HT1080 (cell line): ENCODE measurements at places on chromosomes 11 and 22. TPM values are rescaled to one million over a fixed set of nuclear protein-coding genes. Genes with fewer than 3 reads are reported as not detected.

DNA sequence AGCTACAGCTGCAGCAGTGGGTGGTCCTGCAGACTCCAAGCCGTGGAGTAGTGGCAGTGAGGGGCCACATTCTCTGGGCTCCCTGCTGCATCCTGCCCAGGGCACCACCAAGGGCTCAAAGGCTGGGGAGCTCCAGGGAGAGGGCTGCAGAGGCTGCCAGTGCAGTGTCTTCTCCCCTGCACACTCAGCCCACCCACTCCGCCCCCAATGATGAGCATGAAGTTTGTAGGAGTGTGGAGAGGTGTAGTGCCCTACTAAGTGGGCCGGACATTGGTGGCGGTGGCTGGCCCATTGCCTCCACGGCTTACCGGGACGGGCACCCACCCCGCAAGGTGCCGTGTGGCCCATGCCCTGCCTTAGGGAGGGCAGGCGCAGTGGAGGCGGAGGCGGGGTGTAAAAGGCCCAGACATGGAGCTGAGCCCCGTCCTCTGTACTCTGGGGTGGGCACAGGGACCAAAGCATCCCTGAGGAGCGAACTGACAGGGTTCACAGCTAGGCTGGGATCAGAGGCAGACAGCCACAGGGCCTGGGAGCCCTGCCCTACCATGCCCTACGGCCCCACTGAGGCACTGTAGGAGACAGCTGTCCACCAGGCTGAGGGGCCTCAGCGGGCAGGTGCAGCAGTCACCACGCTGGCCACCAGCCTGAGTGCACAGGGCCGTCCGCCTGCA is 18.9 kb downstream of the ARVCF start:
- DNase-seq: no peak

DNA sequence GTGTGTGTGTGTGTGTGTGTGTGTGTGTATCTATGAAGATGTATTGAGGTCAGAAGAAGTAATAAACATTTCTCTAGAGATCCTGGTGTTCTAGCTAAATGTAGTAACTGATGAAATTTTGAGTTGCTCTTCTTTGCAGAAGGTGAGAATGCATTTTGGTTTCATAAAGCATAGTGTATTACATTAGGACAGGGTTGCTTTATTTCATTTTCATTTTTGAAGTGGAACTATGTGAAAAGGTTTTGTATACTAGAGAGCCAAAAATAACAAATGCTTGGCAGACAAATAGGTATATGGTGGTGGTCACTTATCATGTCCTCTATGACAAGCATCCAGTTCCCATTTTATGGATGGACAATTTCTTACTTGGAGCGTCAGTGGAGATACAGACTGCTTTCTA is 99.0 kb downstream of the CASP12 start:
- no peak for DNase-seq

GRCh38 chr11:112004389-112004788 is 20.8 kb upstream of the DLAT start:
- DNase-seq: no peak

DNA sequence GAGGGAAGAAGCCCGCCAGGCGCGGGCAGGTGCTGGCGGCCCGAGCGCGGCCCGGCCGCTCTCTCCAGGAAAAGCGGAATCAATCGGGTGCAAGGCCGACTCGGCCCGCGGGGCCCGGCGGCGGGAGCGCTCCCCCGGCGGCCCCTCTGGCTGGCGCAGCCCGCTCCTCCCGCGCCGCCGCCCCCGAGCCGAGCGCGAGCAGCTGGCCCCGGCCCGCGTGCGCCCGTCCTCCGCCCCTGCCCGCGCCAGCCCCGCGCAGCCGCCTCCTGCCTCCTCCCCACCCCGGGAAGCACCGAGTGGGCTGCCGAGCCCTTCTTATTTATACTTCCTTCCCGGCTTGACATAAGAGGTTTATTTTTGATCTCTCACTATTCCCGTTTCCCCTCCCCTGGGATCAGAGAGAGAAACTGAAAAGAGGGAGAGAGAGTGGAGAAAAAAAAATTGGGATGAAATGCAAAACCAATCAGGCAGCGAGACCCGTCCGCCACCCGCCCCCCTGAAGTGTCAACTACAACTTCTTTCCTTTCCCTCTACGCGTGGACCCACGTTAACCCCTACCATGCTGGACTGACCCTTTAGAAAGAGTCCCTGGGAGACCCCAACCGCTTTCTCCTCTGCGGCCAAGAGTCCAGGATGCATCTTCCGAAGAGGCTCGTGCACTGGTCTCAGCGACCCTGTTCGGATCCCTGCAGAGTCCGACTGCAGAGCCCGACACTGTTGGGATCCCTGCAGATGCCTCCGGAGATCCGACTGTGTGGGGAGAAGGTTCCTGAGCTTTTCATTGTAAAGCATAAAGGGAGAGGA is at the start of gene ADAMTS8:
Gene ADAMTS8 (minus strand): TSS at position 294 of the 804 bp plus-strand sequence. CDS start 323 bp downstream, outside the sequence.
- no peak for DNase-seq

- DNase-seq: no peak
Measured at GRCh38 chr11:18390088-18390487, 4.3 kb upstream of the LDHA start.

DNA sequence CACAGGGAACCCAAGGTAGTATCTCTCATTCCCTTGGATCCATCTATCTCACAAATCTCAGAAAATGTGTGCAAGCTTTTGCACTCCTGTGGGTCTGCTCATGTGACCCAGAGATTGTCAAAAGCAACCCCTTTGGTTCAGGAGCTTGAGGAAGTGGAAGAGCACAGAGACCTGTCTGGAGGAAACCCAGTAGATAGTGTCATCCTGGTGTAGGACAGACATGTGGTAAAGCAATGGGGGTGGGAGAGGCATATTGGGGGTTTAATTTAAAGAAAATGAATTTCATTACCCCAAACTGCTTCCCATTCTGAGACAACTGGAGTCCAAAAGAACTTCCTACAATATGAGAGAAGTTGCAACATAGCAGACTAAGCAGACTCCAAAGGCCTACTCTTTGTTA is 5.8 kb upstream of the MS4A14 start:
- DNase-seq: no peak

DNA sequence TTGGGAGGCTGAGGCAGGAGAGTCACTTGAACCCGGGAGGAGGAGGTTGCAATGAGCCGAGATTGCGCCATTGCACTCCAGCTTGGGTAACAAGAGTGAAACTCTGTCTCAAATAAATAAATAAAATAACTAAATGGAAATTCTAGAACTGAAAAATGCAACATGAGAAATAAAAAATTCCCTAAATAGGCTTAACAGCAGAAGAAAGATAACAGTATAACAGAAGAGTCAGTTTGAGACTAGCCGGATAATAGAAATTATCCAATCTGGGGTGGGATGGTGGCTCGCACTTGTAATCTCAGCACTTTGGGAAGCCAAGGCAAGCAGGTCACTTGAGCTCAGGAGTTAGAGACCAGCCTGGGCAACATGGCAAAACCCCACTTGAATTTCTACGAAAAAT is 14.1 kb downstream of the SLC25A1 start:
- DNase-seq: no peak

- no peak for DNase-seq
Measured at GRCh38 chr11:45897556-45897955, 9.5 kb downstream of the FREY1 start.

DNA sequence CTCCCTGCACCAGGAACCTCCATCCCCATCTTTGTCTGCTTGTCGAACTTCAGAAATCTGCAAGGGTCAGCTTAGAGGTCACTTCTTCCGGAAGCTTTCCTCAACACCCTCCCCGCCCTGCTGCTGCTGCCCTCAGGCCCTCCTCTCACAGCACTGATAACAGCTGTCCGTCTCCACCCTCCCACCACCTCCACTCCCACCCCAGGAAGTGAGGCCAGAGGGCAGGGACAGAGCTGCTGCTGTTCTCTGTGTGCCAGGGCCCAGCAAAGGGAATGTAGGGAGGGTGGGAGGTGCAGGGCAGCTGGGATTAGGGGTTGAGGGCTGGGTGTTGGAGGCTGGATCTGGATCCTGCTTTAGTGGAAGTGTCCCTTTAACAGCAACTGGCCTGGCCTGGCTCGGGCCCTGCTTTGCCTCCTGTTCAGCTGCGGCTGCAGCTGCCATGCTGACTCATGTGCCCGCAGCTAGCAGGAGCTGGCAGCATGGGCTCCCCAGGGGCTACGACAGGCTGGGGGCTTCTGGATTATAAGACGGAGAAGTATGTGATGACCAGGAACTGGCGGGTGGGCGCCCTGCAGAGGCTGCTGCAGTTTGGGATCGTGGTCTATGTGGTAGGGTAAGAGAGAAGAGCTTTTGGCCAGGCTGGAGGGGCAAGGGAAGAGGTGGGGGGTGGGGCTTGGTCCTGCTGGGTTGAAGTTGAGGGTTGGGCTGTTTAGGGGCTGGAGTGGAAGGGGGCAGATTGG is at the start of gene P2RX6:
Gene P2RX6 (plus strand): TSS at position 440 of the 740 bp plus-strand sequence. CDS start 10 bp downstream, at position 450.
- peak; percentile 63 for DNase-seq

GRCh38 chr11:29051935-29052334 is 943.7 kb downstream of the METTL15 start:
- DNase-seq: peak; percentile 28

DNA sequence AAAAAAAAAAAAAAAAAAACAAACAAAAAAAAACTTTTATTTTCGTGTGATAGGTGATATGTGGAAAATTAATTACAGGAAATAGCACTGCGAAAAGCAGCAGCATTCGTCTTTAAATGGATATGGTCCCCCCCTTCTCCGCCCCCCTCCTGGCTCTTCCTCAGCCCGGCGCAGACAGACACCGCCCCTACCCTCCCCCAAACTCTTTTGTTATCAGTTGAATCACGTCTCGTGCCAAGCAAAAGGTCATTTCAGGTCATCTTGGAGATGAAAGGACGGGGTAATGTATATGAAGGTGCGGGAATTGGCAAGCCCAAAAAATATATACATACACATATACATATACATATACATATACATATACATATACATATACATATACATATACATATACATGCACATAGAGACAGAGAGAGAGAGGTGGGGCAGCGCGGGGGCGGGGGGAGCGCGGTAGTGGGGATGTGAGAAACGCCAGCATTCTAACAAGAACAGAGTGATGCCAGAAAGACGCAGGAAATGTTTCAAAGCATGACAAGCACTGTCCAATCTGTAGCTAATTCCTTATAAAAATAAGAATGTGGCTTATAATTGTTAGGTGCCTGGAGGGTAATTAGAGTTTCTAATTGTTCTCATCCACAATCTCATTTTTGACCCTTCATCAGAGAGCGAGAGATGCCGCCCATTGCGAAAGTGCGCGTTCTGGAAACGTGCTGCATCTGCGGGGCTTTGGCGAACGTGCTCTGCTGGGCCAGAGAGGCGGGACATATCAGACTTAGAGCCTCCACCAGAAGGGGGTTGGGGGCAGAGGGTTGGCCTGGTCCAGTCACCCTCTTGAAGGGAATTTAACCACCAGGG is 214.5 kb upstream of the UBASH3B start:
- no peak for DNase-seq

GRCh38 chr11:108959105-108959761 is 294.4 kb downstream of the DDX10 start:
- no peak for DNase-seq

DNA sequence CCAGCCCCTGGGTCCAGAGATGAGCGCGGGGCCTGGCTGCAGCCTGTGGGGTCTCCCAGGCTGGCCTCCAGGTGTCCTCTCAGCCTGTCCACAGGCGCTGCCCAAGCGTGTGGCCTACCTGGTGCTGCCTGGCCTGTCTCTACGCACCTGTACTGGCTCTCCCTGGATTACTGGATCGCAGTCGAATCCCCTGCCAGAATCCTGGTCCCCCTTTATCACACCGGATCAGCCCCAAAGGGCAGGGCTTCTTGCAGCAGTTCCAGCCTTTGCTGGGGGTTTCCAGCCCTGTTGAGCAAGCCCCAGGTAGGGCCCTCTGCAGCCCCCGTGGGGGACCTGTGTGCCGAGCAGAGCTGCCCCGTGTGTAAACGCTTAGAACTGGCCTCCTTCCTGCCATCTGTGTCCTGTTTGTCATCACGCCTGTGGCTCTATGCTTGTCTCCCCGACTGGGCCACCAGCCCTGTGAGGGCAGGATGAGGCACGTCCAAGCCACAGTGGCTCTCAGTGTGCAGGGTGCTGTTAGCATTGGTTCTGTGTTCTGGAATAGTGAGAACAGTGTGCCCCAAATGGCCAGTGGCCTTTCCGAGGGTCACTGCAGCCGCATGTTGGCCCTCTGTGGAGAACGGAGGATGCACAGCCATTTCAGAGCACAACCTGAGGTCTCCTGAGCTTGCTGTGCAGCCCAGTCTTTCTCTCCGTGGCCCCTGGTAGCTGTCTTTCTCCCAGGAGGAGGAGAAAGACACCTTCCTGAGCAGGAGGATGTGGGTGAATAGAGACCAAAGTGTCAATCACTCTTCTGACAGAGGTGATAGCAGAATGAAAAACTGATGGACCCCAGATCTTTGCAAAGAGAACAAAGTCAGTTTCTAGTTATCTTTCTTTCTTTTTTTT is 13.9 kb upstream of the TXNRD2 start:
- no peak for DNase-seq

DNA sequence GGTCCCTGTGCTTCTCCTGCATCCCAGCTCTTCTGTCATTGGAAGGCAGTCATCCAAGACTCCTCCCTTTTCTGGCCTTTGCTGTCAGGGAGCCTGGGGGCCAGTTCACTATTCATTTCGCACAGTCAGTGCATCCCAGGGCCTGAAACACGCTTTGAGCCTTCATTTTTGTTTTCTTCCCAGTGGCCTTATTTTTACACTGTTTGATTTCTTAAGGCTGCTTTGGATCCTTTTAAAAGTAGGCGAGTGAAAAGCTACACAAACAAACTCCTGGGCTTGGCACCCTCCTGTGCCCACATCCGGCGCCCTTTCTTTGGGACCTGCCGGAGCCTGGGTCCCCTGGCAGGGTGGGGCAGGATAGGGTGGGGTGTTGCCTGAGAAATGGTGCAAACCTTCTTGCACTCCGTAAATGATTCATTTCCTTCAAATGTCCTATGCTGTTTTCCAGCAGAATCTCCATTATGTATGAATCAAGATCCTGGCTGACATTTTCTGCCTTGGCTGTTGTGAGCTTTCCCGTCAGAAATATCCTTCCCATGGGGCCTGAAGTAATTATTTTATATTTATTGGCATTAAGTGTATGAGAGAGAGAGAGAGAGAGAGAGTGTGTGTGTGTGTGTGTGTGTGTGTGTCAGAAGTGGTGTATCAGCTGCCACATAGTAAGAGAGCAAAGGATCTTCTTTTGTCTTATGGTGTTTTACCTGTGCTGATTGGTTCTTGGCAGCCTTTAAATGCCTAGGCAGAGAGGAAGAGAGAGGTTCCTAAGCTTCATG is 45.6 kb downstream of the BCR start:
- peak; percentile 85 for DNase-seq

DNA sequence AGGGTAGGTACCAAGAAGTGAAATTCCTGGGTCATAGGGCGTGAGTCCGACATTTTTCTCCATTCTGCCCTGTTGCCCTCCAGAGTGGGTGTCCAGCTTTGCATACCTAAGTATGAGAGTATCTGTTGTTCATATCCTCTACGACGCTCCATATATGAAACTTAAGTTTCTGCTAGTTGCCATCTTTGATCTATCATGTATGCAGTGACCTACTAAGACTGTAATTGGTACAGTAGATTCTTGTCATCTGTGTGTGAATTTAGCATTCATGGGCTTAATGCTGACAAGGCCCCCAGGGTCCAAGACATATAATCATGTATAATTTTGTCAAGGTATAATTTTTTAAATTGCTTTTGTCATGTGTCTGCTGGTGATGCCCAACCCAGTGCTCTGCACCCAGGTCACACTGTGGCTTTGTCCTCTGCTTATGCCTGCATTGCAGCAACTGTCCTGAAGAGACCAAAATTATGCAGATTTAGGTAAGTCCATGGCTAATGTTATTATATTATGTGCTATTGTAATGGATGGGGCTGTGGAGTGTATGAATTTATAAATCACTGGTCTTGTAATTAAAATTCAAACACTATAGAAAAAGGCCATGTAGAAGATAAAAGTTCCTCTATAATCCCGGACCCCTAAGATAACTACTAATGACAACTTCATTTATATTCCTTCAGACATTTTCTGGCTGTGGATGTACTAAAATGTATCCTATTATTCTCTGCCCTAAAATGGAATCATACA is 12.2 kb downstream of the NEAT1 start:
- DNase-seq: no peak

Gene RTCB
- 86.6 and 101 TPM in 2 replicates for total RNA-seq

Gene TREH
- total RNA-seq: not detected in 2 replicates

Gene IL18BP
- 1.0 and 1.8 TPM in 2 replicates for total RNA-seq
